ENCODE measurements at places on chromosomes 3 and 15.

GRCh38 chr15:68379759-68380290 is 52.1 kb downstream of the ITGA11 start:
- no peak for DNase-seq

- no peak for DNase-seq
Observed at GRCh38 chr3:147619921-147620560, 210.9 kb downstream of the ZIC1 start.

- peak; percentile 26 for DNase-seq
Observed at GRCh38 chr3:142445816-142446254, 2.0 kb downstream of the XRN1 start.

DNA sequence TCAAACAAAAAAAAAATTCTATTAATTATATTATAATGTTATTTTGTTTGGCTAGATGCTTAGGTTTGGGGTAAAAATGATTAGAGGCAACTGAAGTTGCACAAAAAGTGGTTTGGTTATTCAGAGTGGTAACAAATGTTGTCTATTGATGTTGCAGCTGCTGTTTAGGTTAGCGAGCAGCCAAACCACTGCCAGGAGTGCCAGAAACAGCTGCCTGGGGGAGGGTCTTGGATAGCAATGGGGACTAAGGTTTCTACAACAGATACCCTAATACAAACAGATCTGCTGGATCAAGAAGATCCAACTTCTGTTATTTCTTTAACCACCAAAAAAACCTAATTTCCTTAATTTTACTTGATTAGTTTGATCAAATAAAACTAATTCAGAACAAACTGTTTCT is 26.6 kb downstream of the BTLA start:
- DNase-seq = no peak

DNA sequence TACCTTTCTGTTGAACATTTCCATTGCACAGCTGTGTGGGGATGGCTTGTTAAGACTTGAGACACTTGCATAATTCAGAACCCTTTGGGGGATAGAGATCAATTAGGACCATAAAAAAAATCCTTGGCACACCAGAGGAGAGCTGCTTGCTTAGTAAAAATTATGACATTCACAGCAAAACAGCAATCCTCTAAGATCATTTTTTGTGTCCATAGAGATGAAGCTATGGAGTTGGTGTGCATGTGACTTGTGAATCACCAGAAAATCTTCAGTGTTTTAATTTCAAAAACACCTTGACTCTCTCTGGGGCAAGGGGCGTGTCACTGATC is 7.7 kb downstream of the COL8A1 start:
- DNase-seq = no peak

DNA sequence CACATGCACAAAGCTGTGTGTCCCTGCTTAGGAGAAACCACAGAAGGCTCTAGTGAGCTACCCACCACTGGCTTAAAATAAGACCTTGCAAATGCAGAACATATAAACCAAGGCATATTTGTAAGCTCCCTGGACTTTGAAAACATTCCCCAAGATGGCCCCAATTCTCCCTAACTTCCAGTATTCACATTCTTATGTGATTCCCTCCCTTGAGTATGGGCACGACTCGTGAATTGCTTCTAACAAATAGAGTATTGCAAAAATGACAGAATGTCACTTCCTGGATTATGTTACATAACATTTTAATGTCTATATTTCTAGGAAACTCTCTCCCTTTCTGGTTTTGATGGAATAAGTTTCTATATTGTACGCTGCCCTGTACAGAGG is 131.8 kb upstream of the MCTP2 start:
- DNase-seq = no peak

GRCh38 chr3:53257465-53257864 is 1.6 kb upstream of the TKT start:
- DNase-seq = no peak
